ENCODE measurements at places on chromosomes 1 and 21. TPM values are rescaled to one million over a fixed set of nuclear protein-coding genes. Genes with fewer than 3 reads are reported as not detected.
A peak's percentile ranks its signal among the peaks of the same experiment; 100 is the strongest.

YOD1 gene
- polyA plus RNA-seq: 8.9 TPM

DMBX1 gene
- polyA plus RNA-seq: not detected

ATF3 gene
- polyA plus RNA-seq: 22.6 TPM

HENMT1 gene
- 19.6 TPM for polyA plus RNA-seq

AGPAT3 gene
- 24.1 TPM for polyA plus RNA-seq

TRMT13 gene
- 36.0 TPM for polyA plus RNA-seq

AMPD1 gene
- 107 TPM for polyA plus RNA-seq

NBPF6 gene
- not detected for polyA plus RNA-seq

GRHL3 gene
- 0.15 TPM for polyA plus RNA-seq

S100A16 gene
- 55.7 TPM for polyA plus RNA-seq

RSPO1 gene
- 2.8 TPM for polyA plus RNA-seq

DNA sequence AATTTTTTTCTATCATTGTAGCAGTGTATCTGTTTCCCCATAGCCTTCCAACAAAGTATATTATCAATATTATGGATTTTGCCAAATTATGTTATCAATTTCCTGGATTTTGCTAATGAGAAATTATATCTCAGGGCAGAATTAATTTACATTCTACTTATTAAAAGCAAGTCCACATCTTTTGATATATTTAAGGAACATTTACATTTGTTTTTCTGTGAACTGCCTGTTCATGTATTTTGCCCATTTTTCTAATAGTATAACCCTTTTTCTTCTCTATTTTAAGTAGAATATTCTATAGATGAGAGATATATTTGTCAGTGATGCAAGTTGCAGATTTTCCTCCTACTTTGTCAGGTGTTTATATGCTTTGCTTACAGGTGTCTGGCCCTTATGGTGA, 24.4 kb downstream of the C1orf87 start:
- DNase-seq: no peak

DNA sequence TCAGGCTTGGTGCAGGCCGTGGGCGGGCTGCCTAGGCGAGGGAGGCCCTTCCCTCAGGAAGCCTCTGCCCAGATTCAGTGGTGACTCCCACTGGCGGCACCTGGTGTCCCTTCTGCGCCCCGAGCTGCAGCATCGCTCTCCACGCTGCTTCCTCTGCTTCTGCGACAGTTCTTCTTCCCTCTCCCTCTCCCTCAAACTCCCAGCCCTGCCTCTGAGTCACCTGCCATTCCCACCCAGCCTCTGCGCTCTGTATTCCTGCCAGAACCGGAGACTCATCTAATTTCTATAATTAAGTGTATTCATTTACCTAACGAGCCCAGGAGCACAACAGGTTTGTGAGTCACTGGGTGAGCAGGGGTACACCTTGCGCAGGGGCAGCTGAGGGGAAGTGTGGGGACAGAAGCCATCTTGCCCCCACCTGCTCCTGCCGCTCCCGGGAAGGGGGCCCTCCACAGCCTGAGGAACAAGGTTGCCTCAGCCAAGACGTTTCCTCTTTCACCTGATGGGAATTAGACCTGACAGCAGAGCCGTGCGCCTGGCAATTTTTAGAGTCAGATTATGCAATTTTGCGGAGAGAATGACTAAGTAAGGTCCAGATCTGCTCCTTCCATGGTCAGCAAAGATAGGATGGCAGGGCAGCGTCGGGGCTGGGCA, 19.4 kb downstream of the KCNC4 start:
- no peak for DNase-seq

GRCh38 chr1:234750922-234751627, 141.1 kb upstream of the IRF2BP2 start:
- no peak for DNase-seq

- no peak for DNase-seq
These were observed 179.5 kb downstream of the TTLL7 start for GRCh38 chr1:83819436-83819835.

- no peak for DNase-seq
These were observed 8.2 kb downstream of the TNN start for GRCh38 chr1:175075572-175076568.

DNA sequence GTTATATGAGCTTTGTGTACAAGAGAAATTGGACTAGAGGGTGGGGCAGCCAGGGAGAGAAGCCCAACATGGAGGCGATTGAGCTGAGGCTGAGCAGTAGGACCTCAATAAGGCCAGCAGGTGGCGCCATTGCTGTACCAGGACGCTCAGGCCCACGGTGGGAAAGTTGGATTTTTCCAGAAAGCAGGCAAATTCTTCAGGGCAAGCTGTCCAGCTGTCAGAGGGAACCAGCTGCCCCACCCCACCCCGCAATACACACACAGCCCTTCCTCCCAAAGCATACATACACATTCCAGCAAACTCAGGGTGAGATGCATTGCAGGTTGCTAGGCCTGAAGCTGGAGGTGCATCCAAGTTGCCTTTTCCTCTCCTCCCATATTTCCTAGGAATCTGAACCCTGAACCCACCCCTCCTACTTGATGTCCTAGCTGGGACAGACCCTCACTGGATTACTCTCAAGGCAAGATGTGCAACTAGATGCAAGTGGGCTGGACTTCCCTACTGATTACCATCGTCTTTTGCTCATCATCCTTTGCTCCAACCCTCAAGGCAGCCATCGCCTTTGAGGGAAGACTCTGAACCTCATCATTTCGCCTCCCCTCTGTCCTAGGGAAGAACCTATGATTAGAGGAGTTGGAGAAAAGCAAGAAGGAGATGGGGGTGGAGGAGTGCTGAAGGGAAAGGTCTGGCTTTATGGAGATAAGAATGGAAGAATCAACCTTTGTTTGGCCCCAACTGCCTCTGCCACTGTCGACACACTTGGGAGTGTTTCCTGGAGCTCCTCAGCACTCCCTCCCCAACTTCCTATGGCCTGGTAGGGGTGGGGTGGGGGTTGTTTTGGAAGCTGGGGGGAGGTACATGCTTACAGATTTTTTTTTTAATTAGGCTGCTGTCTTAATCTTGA, 25.5 kb downstream of the CD34 start:
- DNase-seq: peak; percentile 93

DNA sequence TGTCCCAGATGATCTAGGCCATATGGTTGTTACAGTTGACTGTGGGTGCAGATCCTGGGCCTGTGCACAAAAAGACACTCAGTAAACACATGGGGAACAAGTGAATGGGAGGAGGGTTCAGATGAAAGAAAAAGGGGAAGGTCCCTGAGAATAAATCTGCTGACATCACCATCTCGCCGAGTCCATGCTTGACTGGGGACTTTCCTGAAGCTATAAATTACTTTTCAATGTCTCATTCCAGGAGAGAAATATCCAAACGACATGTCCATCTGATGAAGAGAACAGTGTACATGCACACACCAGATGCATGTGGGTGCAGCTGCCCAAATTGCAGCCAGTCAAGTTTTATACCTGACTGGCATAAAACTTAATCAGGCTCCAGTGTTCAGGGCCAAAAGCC, 109.0 kb downstream of the HIVEP3 start:
- DNase-seq: no peak

- DNase-seq: no peak
These were observed 217.3 kb downstream of the PTPRU start for GRCh38 chr1:29453502-29454240.

- no peak for DNase-seq
These were observed 40.5 kb upstream of the PAXBP1 start for GRCh38 chr21:32812035-32812434.

GRCh38 chr1:58363585-58363984, 182.9 kb downstream of the OMA1 start:
- no peak for DNase-seq

- no peak for DNase-seq
These were observed 37.5 kb upstream of the WLS start for GRCh38 chr1:68269637-68270430.

DNA sequence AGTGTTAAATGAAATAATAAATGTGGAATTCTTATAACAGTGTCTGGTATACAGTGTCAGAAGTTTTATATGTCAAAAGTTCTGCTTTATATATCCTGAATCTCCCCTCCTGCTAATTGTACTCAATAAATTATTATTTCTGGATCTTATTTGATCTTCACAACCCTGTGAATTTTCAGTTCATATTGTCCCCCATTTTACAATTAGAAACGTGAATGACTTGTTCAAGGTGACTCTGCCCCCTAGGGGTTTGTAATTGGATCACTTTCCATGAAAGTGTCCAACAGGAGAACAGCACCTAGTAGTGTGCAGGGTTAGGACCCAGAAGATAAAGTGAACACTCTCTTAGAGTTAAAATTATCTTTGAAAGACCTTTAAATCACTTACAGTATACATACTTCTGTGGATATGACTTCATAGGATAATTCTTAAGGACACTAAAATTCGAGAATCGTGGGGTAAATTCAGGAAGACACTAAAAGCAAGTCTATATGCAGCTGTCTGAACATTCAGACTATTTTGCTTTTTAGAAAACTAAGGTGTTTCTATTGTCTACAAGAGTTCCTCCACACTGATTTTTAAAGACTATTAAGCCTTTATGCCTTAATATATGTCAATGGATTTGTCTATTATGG, 4.5 kb upstream of the DDR2 start:
- peak; percentile 20 for DNase-seq

DNA sequence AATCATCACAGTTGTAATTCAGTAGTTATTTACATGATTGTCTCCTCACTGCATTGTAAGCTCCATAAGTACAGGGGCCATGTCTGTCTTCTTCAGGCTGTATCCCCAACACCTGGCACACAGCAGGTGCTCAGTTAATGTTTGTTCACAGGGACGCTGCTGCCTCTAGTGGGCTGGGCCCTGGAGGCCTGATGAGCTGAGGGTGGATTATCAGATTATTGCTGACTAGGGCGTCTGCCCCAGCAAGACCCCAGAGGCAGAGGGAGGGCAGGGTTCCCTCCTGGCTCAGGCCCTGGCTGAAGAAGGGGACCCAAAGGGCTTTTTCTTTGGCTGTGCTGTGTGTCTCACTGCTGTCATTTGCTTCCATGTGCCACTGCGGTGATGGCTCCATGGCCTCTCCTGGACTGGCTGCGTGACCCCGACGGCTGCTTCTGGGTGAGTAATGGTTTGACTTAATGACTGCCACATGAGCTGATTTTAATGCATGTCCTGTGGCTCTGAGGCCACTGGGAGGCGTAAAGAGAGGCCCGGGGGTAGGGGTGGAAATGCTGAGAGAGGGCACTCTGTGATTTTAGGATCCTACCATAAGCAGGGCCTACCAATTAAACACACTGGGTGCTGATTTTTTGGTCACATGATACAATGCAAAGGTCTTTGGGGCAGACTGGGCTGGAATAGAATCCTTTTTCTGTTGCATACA, 20.8 kb upstream of the EPB41 start:
- no peak for DNase-seq

- DNase-seq: no peak
These were observed 64.0 kb downstream of the PRRX1 start for GRCh38 chr1:170727963-170728362.

GRCh38 chr21:27250366-27250765, 283.5 kb upstream of the ADAMTS5 start:
- peak; percentile 45 for DNase-seq

DNA sequence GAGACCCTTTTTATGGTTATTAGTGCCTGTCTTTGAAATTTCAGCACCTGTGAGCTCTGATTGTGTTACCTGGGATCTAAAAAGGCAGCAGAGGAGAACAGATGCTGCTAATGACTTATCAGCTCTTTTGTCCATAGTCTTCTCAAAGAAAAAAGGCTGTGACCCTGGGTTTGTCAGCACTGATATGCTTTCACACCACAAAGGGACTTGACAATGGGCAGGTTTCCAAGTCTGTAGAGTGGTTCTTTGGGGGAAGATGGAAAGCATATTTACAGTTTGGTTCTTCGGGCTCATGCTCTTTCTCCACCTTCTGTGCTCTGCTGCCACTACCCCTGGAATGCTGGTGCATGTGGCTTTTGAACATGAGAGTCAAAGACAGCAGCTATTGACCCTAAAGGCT, 32.0 kb downstream of the DNAJC6 start:
- no peak for DNase-seq

DNA sequence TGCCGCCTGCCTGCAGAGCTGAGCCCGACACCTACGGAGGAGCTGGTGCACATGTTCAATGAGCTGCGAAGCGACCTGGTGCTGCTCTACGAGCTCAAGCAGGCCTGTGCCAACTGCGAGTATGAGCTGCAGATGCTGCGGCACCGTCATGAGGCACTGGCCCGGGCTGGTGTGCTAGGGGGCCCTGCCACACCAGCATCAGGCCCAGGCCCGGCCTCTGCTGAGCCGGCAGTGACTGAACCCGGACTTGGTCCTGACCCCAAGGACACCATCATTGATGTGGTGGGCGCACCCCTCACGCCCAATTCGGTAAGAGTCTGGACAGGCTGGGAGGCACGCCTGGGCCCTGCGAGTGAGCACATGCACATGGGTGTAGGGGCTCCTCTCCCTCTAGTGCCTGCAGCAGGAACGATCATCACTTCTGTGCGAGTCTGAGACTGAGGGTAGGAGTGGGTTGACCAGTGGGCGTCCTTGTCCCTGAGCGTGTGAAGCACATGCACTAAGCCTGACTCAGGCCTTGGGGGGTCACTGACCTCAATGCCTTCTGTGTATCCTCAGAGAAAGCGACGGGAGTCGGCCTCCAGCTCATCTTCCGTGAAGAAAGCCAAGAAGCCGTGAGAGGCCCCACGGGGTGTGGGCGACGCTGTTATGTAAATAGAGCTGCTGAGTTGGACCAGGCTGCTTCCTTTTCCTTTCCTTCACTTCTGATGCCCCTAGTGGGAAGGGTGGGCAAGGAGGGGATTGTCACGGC, 6.9 kb downstream of the DMAP1 start:
- no peak for DNase-seq

DNA sequence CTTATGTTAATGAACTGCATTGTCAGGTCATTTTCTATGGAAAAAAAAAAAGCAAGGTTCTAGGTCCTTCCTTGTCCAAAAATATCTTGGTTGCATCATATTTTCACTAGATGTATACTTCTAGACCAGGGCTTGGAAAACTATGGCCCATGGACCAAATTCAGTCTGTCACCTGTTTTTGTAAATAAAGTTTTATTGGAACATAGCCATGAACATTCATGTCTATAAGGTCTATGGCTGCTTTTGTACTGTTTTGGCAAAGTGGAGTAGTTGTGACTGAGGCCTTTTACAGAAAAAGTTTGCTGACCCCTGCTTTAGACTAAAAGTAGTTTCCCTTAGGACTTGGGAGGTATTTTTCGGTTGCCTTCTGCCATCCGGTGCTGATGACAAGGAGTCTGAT, 19.2 kb upstream of the PLA2G2E start:
- no peak for DNase-seq

DNA sequence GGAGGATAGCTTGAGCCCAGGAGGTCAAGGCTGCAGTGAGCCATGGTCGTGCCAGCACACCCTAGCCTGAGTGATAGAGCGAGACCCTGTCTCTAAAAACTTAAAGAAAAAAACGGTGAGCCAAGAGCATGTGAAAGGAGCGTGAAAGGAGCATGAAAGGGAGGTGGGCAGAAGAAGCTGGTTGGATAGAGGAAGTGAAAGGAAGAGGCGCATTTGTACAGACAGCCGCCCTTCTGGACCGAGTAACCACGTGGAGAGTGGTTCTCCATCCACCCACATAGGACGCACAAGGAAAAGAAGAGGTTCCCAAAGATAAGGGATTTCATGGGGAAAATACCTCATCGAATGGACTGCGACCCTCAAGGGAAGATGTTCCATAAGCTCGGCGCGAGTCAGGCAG, 60.4 kb upstream of the IFNAR2 start:
- no peak for DNase-seq

- DNase-seq: no peak
These were observed 11.5 kb downstream of the LAMC1 start for GRCh38 chr1:183034682-183035081.

- DNase-seq: no peak
These were observed 184.0 kb upstream of the C1orf174 start for GRCh38 chr1:4084048-4084431.

Measured in muscle of back (tissue), 13 donors.